WTC11 (cell line): ENCODE measurements at places on chromosomes 13 and 19.
A peak's percentile ranks its signal among the peaks of the same experiment; 100 is the strongest.

GRCh38 chr13:112443995-112444311 lies 67.8 kb downstream of the SPACA7 start:
- H3K4me3 ChIP-seq: no peak overlapping the region
- H3K27me3 ChIP-seq: peaks cover 15% of the 10 kb centered on the region
- no peaks in the 10 kb centered on the region for H3K36me3 ChIP-seq
- no peak overlapping the region for H3K27ac ChIP-seq

DNA sequence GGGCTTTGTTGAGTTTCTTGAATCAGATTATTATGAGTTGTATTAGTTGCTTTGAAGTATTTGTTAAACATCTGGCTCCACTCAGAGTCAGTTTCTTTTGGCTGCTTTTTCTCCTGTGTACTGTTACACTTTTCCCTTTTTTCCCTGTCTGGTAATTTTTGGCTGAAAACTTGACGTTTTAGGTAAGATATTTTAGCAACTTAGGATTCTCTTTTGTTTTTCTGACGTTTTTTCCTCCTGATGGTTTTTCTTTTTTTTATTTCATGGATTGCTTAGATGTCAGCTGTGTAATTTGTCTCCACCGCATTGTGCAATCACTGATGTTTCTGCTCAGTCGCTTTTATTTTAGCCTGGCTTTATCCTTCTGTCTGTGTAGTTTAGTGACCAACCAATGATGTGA lies 20.7 kb downstream of the RFC3 start:
- DNase-seq: no peak
- H3K36me3 ChIP-seq: peaks cover 48% of the 10 kb centered on the region
- no peak overlapping the region for H3K27ac ChIP-seq
- H3K4me3 ChIP-seq: no peak overlapping the region
- H3K4me1 ChIP-seq: no peaks in the 10 kb centered on the region

DNA sequence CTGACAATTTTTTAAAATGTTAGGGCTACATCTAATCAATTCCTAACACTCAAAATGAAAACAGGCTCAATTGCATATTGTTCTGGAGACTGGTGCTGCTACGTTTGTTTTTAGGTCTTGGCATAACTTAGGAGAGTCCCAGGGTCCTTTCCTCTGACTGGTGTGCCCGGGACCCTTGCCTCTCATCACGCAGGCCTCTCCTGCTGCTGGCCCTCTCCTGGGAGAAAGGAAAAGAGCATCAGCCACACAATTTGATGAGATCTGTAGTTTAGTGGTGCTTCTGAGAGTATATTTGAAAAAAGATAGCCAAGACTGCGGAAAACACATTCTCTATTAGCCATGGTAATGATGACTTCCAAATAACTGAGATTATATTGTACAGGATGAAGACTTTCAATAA lies 380.0 kb downstream of the KLF12 start:
- H3K4me1 ChIP-seq: peaks cover 27% of the 10 kb centered on the region
- no peaks in the 10 kb centered on the region for H3K36me3 ChIP-seq
- DNase-seq: no peak
- no peak overlapping the region for H3K4me3 ChIP-seq
- no peaks in the 10 kb centered on the region for H3K27me3 ChIP-seq
- H3K27ac ChIP-seq: no peak overlapping the region

GRCh38 chr13:99285432-99286182 lies 21.6 kb downstream of the GPR183 start:
- no peak overlapping the region for H3K27ac ChIP-seq
- H3K4me3 ChIP-seq: no peak overlapping the region
- DNase-seq: no peak
- no peaks in the 10 kb centered on the region for H3K36me3 ChIP-seq

DNA sequence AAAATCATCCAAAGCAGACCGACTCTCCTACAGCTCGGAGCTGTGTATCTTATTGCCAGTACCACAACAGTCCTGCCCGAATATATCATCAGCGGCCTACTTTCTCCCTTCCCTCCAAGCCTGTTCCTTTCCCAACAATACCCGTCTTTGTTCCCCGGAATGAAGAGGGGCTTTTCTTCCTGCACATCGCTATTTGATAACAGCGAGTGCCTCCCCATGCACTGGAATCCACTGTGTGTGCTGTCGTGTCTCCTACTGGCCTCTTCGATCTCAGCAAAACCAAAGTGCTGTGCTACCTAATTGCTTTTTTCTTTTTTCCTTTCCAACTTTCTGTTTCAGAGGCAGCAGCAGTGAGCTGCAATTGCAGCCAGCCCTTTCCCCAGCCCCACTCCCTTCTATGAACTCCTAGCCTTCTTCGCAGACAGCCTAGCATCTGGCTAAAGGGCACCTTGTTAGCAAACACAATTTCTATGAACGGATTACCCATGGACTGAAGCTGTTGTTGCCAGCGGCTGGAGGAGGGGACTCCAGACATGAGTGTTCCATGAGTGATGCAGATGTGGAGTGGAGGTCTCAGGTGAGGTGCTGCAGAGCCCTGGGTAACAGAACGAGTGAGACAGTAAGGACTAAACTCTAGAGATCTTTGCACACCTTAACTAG lies 43.4 kb downstream of the EFNB2 start:
- DNase-seq: no peak
- peak overlapping the region; percentile 22; the same call in 1 of the 2 replicates for H3K27ac ChIP-seq
- peaks cover 34% of the 10 kb centered on the region for H3K36me3 ChIP-seq
- no peak overlapping the region for H3K4me3 ChIP-seq
- no peaks in the 10 kb centered on the region for H3K27me3 ChIP-seq

- H3K36me3 ChIP-seq: peaks cover 44% of the 10 kb centered on the region
- H3K4me3 ChIP-seq: no peak overlapping the region
- H3K27ac ChIP-seq: no peak overlapping the region
- DNase-seq: no peak
- no peaks in the 10 kb centered on the region for H3K4me1 ChIP-seq
Measured at GRCh38 chr19:6935618-6936017, 48.2 kb downstream of the ADGRE1 start.

DNA sequence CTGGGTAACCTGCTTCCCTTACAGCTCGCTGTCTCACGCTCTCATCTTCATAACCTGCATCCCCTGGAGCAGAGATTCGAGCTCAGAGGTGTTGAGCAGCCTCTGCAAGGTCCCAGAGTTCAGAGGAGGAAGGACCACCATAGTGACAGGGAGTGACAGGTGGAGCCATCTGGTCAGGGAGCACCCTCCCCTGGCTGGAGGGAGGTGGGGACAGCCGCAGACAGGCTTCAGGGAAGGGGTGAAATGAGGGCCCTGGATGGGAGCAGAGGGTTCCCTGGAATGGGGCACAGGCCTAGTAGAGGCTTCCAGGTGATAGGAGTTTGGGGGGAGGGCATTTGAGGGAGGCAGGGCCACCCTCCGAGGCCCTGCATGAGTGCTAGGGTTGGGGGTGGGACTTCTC lies 82.1 kb downstream of the ZNF429 start:
- H3K4me3 ChIP-seq: no peak overlapping the region
- no peak overlapping the region for H3K27ac ChIP-seq
- H3K27me3 ChIP-seq: peaks cover 42% of the 10 kb centered on the region
- peaks cover 42% of the 10 kb centered on the region for H3K36me3 ChIP-seq
- H3K4me1 ChIP-seq: 0 out of 2 replicates have a peak, but pooled peaks cover 3% of the 10 kb centered on the region
- no peak for DNase-seq

DNA sequence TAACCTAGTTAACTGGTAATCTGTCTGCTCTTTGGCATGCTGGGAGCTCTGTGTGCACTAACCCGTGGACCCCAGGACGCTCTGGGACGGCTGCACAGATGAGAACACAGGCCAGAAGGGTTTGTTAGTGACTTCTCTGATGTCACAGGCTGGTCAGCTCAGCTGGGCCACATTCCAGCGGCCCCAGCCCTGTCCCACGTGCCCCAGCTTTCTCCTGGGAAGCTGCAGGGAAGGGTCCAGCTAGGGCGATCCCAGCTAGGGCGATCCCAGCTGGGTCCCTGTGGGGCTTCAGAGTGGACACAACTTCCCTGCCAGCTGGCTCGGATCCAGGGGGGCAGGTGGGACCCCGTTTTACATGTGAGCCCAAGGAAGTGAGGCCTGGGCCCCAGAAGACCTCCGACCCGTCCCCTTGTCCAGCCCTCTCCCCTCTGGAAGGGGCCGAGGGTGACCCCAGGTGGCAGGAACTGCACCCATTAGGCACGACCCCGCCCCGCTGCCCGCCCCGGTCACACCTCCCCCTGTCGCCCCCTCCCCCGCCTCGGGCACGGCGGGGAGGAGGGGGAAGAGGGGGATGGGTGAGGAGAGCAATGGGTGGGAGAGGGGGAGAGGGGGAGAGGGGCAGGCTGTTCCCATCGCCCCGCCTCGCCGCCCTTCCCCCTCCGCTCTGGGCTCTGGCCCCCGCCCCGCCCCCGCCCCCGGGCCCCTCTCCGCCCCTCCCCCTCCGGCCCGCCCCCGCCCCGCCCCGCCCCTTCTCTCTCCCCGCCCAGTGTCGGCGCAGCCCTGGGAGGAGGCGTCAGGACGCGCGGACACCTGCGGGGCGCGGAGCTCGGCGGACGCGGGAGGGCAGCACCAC lies 75.2 kb upstream of the MCF2L start:
- peak overlapping the region; percentile 64 for H3K4me3 ChIP-seq
- peak overlapping the region; percentile 86 for H3K27ac ChIP-seq
- peaks cover 3% of the 10 kb centered on the region; the same call in 1 of the 2 replicates for H3K36me3 ChIP-seq
- peaks cover 40% of the 10 kb centered on the region for H3K27me3 ChIP-seq

DNA sequence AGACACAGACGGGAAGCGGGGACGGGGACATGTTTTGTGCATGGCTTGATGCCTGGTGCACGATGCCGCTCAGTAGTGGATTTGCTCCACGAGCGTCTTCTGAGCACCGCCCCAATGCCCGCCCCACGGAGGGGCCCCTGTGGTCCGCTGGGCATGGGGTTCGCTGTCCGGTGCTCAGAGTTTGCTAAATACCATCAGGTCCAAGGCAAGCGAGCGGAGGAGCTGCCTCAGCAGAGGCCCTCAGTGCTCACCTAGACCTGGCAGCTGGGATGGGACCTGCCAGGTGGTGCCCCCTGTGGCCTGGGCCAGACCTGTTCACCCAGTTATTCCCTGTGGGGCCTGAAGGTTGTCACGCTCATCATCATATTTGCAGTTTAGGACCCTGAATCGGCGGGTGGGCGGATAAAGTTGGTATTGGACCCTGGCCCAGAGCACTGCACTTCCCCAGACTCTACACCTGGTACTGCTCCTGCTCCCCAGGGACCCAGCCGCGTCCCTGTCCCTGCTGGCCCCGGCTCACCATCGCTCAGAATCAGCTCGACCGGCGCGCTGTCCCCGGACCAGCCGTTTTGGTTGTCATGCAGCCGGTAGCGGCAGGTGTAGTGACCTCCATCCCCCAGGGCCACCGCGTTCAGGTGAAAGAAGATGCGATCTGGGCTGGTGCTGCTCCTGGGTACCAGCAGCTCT lies 2.3 kb downstream of the A1BG start:
- H3K36me3 ChIP-seq: no peaks in the 10 kb centered on the region
- DNase-seq: no peak
- no peak overlapping the region for H3K4me3 ChIP-seq

- H3K27ac ChIP-seq: no peak overlapping the region
- no peak overlapping the region for H3K4me3 ChIP-seq
- no peak for DNase-seq
- H3K4me1 ChIP-seq: peaks cover 6% of the 10 kb centered on the region
- no peaks in the 10 kb centered on the region for H3K36me3 ChIP-seq
Measured at GRCh38 chr13:98787173-98787572, 34.7 kb upstream of the SLC15A1 start.

GRCh38 chr13:109720758-109721184 lies 65.6 kb downstream of the IRS2 start:
- H3K4me1 ChIP-seq: peaks cover 36% of the 10 kb centered on the region
- no peak overlapping the region for H3K27ac ChIP-seq
- no peaks in the 10 kb centered on the region for H3K36me3 ChIP-seq
- no peak for DNase-seq

DNA sequence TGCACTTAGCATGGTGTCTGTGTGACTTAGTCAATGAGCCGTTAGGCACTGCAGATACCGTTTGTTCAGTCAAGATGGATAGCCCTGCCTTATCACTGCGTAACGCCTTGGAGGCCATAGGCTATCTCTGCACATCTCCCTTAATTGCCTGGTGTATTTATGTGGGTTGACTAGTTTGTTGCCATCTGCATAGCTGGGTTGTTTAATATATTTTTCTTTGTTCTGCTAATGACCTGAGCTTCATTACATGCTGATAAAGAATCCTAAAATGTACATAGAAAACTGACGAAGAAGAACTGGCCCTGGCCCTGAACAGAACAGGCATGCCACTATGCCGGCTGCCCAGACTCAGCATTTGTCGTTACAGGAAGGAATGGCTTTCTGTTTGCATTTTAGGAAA lies 297.8 kb downstream of the SHISA2 start:
- peaks cover 12% of the 10 kb centered on the region for H3K4me1 ChIP-seq
- no peak for DNase-seq

DNA sequence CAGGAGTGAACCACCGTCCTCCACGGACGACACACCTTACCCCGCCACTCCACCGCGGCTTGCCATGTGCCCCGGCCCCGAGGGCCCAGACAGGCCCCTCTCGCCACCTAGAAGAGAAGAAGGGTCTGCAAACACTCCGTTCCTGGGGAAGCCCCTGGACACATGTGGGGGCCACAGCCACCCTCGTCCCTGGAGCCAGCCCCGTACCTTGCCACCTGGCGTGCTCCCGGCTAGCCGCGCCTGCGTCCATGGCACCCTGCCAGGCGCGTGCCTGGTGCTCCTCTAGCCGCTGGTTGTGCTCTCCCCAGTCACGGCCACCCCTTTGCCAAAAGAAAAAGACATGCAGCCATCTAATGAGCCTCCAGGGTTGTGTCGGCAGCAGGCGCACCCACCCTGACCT lies 19.9 kb upstream of the TINCR start:
- H3K4me1 ChIP-seq: peaks cover 17% of the 10 kb centered on the region
- H3K36me3 ChIP-seq: peaks cover 39% of the 10 kb centered on the region
- no peak overlapping the region for H3K4me3 ChIP-seq
- no peaks in the 10 kb centered on the region for H3K27me3 ChIP-seq
- 0 out of 2 replicates have a peak overlapping the region, but pooled peaks have one; percentile 8 for H3K27ac ChIP-seq

DNA sequence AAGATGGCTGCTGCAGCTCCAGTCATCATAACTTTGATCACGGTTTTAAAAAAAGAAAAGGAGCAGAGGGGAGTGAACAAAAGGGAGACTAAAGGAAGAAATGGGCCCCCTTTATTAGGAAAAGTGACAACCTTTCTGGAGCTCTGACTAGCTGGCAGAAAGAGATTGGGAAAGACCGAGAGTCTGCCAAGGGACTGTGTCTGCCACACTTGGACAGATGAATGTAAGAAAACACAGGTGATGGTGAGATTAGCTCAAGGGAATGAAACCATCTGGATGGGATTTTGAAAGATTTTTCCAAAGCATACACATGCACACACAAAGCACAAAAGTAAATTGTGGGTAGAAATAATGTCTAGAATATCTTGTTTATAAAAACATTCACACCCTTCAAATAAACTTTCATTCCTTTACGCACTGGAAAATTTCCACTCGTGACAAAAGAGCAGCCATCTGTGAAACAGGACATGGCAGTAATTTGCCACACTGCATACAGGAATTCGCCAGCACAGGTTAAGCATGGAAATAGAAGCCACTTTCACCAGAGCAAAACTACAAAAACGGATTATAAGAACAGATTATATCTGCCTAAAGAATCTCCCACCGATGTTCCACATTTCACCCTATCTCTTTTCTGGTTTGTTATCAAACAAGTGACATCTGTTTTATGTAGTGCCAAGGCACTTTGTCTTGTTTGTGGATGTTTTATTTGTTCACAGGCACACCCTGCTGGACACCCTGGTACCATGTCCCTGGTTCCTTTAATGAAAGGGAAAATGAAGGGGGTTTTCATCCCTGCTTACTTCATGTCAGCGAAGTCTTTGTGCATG lies 819.5 kb downstream of the DIAPH3 start:
- no peak for DNase-seq
- no peak overlapping the region for H3K4me3 ChIP-seq
- H3K36me3 ChIP-seq: no peaks in the 10 kb centered on the region
- no peak overlapping the region for H3K27ac ChIP-seq

- H3K36me3 ChIP-seq: no peaks in the 10 kb centered on the region
- no peak overlapping the region for H3K4me3 ChIP-seq
- no peaks in the 10 kb centered on the region for H3K27me3 ChIP-seq
- peaks cover 6% of the 10 kb centered on the region; the same call in 1 of the 2 replicates for H3K4me1 ChIP-seq
Measured at GRCh38 chr13:22095794-22096193, 424.9 kb downstream of the FGF9 start.
